ENCODE measurements at places on chromosomes 5 and 9.

DNA sequence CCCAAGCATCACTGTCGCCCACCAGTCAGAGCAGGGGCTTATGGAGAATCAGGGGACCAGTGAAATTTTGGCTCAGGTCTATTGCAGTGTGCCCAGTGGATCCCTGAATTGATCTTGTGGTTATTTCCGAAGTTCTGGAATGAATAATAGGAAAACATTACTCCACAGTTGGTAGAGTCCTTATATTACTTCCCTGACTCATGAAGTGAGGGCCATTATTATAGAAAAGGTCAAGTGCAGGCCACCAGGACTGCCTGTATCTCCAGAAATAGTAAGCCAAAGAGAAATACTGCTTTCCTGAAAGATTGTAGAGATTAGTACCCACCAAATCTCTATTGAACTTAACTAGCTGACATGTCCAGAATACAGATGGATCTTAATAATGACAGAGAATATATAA, 335.0 kb downstream of the NPR3 start:
- no peak for DNase-seq

DNA sequence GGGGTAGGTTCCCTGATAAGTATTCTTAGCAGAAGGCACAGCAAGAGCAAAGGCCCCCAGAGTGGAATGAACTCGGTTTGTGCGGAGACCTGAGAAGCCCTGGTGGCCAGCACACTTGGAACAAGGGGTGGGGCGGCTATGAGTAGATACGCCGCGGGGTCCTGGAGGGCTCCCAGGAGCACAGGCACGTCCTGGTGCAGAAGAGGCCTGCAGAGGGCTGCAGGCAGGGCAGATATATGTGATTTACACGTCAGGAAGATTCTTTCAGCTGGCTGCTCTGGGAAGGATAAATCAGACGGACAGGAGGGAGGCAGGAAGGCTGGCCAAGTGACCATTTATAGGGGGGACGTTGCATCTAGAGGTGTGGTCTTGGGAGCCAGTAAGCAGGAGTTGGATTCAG, 70.2 kb upstream of the ATG10 start:
- DNase-seq = no peak

- DNase-seq = no peak
Measured at GRCh38 chr5:110092955-110093785, 403.4 kb downstream of the MAN2A1 start.

DNA sequence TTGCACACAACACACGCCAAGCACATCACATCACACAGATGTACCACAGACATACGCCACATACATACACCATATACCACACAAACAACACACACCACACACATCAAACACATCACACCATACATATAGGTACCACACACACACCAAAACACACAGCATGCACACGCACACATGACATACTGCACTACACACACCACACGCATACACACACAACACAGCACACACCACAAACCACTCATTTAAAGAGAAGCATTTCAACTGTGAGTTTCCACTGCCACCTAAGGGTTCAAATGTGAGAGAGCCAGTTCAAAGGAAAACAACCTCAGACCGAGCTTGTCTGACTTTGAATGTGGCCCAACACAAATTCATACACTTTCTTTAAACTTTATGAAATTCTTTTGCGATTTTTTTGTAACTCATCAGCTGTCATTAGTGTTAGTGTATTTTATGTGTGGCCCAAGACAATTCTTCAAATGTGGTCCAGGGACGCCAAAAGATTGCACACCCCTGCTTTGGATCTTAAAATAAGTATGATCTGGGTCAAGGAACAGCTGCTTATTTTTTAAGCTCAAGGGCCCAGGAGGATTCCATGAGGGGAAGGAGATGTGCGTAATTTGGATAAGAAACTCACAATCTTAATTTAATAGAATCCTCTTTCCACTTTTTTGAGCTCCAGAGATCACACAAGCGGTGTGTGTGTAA, 494.6 kb downstream of the GADD45G start:
- DNase-seq = peak; percentile 34

- DNase-seq = no peak
Measured at GRCh38 chr9:82130331-82131042, 141.9 kb downstream of the SPATA31D1 start.

- DNase-seq = no peak
Measured at GRCh38 chr9:113992994-113993393, 85.1 kb downstream of the AMBP start.

DNA sequence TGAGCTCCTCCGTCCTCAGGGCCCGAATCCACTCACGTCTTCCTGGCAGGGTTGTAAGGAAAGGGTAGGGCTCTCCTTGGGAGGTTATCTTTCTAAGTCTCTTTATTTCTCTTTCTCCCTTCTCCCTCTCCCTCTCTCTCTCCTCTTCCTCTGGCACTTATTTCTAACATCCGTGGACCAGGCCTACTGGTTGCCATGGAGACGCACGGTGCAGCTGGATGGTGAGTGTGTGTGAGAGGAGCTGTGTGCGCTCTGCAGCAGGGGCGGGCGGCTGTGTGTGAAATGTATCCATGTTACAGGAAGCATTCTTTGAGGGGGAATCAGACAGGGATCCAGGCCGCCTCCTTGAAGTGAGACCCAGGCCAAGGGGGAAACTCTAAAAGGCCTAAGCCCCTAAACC, 32.2 kb downstream of the PCDH1 start:
- peak; percentile 33 for DNase-seq

DNA sequence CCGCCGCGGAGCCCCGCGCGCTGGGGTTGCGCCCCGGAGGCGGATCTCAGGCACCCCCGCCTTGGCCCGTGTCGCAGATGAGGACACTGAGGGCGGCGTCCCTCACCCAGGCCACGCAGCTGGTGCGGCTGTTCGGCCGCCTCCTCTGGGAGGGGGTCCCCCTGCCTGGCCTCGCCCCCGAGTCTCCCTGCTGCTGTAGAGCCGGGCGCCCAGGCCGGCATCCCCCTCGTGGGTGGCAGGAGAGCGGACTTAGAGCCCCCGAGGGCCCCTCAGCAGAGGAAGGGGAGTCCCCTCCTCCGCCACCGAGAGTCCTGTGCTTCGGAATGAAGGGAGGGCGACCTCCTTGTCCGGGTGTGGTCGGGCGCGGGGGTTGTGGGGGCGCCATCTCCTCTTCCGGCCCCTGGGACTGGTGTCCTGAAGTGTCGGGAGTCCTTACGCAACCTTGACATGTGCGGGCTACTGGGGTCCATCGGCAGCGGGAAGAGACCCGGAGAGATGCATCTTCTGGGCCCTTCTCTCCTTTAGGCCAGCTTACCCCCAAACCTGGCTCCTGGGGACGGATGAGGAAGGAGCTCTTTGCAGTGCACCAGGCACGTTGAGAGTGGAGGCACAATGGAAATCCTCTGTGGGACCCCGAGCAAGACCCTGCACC, 11.7 kb upstream of the EXOSC2 start:
- no peak for DNase-seq

DNA sequence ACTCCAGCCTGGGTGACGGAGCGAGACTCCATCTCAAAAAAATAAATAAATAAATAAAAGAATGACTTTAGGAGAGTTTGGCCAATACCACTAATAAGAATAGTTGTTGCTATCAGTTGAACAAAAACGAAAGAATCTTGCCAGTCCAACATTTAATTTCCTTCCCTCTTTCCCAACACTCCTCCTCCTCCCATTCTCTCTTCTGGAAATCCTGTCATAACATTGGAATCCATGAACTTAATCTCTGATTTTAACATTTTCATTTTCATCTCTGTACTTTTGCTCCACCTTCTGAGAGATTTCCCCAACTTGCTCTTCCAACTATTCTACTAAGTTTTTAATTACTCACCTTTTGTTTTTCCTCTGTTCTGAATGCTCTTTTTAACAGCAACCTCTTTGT, 42.8 kb upstream of the CDK20 start:
- DNase-seq = no peak

DNA sequence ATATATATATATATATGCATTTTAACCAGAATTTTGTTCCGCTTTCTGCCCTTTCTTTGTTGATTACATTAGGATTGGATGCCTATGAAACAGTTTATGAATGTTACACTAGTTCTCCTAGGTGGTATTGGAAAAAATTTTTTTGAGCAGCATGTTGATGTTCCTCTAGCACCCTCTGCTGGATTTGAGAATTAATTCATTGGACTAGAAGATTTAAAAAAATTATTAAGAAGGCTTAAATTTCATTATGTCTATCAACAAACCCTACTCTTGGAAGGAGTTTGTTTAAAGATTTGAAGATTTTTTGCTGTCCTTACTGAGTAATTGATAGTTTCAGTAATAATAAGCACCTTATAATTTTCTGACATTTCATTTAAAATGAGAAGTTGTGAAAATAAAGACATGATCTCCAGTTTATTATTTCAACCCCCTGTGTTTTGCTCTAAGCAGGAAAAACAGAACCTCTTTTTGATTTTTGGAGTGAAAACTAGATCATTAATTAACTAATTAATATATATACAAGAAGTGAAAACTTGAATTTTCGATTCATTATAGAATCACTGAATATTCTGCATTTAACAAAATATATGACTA, 89.6 kb downstream of the CCDC171 start:
- DNase-seq = peak; percentile 1

GRCh38 chr5:76521240-76521758, 101.9 kb downstream of the F2RL2 start:
- no peak for DNase-seq

- no peak for DNase-seq
Measured at GRCh38 chr5:16712178-16712577, 95.4 kb upstream of the RETREG1 start.

DNA sequence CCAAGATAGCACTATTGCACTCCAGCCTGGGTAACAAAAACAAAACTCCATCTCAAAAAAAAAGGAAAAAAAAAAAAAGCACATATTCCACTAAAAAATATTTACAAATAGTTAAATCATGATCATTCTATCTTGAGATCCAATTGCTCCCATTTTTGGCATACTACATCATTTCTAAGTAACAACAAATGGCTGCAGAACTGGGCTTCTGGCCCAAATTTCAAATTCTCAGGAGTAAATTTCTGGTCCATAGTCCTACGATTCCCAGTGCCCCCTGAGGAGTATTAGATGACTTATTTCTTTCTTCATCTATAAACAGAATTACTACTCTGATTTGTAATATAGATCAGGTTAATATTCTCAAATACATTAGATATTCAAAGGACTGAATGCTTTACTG, 62.1 kb downstream of the CEMIP2 start:
- DNase-seq = no peak

- peak; percentile 38 for DNase-seq
Measured at GRCh38 chr9:96720435-96720834, 57.5 kb downstream of the ZNF510 start.

- DNase-seq = no peak
Measured at GRCh38 chr5:96654209-96654608, 8.0 kb upstream of the CAST start.

All from SHP77 treated with DMSO at 0.1 percent for 48 hours (cell line).